ENCODE measurements at places on chromosomes 5 and 9.

- DNase-seq = no peak
Observed at GRCh38 chr5:151674626-151675610, 11.8 kb downstream of the SPARC start.

GRCh38 chr5:126837906-126838539 lies 61.1 kb downstream of the LMNB1 start:
- DNase-seq = no peak

DNA sequence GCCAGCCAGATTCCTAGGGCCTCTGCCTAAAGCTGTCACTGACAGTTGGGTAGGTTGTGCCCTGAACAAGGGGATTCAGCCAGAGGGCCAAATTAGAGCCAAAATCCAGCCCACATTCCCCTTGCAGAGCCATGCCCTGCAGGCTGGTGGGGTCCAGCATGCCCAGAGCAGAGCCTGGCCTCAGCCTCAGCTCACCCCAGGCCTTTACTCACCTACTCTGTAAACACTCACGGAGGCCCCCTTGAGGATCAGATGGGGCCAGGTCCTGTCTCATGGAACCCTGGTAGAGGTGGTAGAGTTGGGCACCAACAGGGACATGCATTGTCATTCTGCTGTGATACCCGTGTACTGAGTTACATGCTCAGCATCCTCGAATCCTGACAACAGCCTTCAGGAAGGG lies 74.9 kb downstream of the LMX1B start:
- no peak for DNase-seq

GRCh38 chr5:127203818-127204217 lies 86.8 kb upstream of the MEGF10 start:
- DNase-seq = no peak

DNA sequence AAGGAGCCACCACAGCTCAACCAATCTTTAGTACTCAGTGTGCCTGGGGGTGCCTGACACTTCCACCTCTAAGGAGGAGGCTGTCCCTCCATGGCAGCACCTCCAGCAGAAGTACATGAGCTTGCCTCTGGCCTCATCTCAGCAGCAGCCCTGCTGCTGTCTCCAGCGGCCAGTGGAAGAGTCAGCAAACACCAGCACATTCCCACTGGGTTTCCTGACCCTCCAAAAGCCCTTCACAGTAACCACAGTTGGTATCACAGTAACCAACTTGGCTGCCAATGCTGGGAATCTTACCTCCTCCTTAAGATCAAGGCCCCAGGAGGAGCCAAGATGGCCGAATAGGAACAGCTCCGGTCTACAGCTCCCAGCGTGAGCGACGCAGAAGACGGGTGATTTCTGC lies 29.4 kb downstream of the FSTL4 start:
- DNase-seq = no peak

GRCh38 chr9:101465326-101465915 lies 29.8 kb upstream of the ALDOB start:
- DNase-seq = no peak

DNA sequence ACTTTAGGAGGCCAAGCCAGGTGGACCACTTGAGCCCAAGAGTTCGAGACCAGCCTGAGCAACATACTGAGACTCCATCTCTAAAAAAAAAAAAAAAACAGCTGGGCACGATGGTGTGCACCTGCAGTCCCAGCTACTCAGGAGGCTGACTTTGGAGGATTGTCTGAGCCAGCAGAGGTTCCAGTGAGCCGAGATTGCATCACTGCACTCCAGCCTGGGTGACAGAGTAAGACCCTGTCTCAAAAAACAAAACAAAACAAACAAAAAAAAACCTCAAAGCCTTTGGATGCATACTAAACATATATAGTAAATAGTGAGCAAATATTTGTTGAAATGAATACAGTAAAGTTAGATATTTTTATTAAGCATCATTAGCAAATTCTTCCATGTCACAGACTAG lies 5.3 kb downstream of the SLC35D2 start:
- DNase-seq = no peak

DNA sequence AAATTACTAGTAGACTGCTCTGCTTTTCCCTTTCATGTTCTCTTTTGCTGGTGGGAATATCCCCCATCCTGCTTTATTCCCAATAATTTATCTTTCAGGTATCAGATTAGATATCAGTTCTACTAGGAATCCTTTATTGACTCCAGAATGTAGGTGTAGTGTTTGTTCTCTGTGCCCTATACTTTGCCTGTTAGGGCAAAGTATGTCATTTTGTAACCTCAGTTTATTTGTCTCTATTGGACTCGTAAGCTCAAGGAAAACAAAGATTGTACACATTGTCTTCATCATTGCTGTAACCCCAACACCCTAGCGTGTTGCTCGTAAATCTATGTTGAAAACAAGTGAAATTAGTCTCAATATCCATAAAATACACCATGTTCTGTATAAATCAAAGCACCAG lies 190.5 kb downstream of the COMMD10 start:
- no peak for DNase-seq

GRCh38 chr5:149235841-149236240 lies 35.8 kb upstream of the AFAP1L1 start:
- no peak for DNase-seq

GRCh38 chr9:85200726-85201404 lies 531.3 kb downstream of the NTRK2 start:
- DNase-seq = no peak

DNA sequence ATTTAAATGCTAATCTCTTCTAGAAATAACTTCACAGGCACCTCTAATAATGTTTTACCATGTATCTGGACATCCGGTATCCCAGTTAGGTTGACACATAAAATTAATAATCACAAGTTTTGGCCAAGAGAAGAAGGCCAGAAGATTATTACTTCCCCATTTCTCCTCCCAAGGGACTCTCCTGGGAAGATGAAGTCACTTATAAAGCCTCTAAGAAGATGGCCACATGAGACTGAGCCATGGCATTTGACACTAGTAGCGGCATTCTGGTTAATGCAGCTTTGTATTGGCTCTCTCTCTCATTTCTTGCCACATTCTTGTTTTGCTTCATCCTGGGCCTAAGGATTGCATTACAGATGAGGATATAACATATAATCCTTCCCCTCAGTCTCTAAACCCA lies 34.5 kb upstream of the RASA1 start:
- DNase-seq = no peak

DNA sequence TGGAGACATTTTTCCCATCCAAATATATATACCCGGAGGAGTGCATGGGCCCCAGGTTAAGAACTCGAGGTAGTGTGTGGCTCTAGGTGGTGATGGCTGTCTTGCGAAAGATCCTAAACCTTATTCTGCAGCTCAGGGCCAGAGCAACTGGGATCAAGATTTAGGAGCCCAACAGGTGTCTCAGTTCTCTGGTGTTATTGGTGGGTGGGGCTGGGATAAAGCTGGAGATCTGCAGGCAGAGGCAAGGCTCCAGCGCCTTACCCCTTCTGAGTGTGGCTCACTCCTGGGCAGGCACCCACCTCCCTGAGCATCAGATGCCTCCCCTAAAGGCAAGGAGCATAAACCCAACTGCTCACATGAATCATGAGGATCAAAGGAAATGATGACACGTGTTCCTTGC lies 11.2 kb downstream of the UBE2QL1 start:
- DNase-seq = no peak

GRCh38 chr9:123420592-123421111 lies 64.7 kb downstream of the CRB2 start:
- DNase-seq = no peak

GRCh38 chr5:113320273-113320780 lies 114.5 kb downstream of the TSSK1B start:
- DNase-seq = no peak

GRCh38 chr9:99478469-99479027 lies 256.5 kb downstream of the SEC61B start:
- no peak for DNase-seq

DNA sequence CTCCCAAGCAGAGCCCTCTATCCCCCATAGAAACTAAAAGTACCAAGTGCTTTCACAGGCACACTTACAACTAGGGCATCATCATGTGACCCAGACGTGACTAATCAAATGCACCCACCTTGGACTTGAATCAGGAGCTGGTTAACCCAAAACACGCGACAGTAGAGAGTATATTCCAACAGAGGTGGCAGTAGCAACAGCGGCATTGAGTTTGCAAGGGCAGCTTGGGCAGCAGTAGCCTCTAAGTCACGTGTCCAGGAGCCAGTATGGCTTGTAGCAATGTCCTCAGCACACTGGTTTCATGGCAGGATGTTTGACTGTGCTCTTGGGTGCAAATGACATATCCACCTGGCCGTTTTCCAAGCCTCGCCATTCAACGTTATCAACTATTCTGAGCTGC lies 73.4 kb upstream of the DNAH5 start:
- no peak for DNase-seq

DNA sequence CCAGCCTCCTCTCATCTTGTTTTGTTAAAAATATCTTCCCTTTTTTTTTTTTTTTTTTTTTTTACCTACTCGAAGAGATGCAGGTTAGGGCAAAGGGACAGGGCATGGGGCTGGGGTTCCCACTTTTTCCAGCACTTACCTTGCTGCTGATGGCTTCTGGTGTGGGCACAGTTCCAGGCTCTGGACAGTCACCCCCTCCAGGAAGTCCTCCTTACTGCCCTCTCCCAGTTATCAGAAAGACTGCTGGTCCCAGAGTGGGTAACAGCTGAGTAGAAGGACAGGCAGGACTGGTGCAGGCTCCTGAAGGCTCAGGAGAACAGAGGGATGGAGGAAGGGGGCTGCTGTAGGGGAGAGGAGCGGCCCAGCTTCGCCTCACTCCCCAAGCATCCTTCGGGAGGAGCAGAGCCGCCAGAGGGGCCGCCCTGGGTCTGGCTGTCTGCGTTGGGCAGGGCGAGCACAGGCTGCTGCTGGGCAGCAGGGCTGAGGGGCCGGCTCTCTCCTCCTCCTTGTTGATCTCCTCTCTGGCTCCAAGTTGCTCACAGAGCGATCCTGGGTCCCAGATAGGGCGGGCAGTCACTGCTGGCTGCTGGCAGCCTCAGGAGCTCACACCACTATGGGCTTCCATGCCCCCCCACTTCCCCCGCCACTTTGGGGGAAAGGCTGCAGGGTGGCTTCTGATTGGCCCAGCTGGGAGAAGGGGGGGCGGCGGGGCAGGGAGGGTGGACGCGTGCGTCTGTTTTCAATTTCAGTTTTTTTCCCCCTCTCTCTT lies at the start of gene PDGFRB:
PDGFRB (minus strand) TSS at position 588 of the 769 bp plus-strand sequence. CDS start 18,798 bp downstream, outside the sequence.
- DNase-seq = peak; percentile 39

DNA sequence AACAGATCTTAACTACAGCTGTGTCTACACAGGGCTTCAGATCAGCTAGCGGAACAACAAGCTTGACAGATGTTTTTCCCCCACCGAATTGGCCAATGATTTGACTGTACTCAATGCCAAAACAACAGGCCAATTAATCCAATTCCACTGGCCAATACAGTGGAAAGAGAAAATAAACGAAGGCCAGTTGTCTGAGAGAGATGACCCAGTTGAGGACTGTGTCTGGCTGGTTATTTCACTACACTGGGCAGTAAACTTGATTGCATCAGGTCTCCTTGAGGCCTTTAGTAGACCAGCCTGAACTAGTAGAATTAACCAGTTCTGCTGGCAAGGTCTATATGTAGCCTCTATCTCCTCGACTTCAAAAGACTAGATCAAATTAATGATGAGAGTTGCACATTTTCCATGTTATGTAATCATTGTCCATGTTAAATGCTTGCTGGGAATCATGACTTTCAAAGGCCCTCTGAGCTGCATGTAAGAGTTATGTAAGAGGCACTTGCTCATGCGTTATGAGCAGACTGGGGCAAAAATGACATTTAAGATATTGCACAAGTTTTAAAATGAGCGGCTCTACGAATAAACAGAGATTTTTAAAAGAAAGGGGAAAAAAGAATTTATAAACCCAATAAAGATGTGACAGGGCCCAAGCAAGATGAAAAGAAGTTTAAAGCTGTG lies 28.3 kb downstream of the SMIM23 start:
- no peak for DNase-seq

DNA sequence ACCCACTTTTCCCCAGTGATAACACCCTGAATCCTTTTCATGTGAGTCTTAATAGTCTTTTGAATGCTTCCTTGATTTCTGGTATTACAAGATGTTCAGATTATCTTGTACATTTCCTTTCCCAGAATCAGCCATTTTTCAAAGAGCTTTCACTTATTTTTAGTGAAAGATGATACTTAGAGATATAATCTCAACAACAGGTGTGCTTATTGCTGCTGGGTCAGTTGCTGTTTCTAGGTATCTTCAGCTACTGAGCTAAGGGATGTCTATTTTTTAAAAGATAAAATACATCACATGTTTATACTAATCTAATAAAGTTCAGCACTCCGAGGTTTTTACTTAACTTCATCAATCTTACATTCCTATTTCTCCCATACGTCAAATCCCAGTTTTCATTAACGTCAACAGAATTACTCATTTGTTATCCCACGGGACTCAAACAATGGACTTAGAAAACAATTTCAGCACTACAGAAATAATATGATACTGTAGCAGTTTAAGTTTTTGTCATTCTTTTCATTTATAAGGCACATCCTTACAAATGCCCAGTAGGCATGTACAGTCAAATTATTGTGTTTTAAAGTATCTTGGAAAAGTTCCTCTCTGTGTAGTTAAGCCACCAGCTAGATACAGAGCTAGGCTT lies 9.0 kb downstream of the PCDHAC1 start:
- no peak for DNase-seq

DNA sequence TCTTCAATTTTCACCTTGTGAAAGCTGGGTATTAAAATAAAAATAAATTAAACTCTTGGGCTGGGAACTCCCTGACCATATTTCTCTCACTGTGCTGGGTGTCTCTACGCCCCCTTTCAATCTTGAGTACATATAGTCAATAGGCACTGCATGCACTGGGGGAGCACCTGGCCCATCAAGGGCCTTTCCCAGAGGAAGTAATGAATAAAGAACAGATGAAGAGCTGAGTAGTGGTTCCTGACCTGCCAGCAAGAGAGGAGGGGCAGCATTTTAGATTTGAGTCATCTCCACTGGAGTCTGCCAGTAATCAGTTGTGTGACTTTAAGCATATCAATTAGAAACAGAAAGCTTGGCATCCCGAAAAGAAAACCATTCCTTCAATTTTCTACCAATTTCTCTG lies 6.2 kb downstream of the MAPKAP1 start:
- peak; percentile 19 for DNase-seq

GRCh38 chr5:96220610-96221390 lies 212.2 kb downstream of the PCSK1 start:
- no peak for DNase-seq

GRCh38 chr5:176979669-176980068 lies 26.9 kb downstream of the UIMC1 start:
- no peak for DNase-seq

GRCh38 chr9:121357011-121357410 lies 13.0 kb downstream of the STOM start:
- DNase-seq = no peak

DNA sequence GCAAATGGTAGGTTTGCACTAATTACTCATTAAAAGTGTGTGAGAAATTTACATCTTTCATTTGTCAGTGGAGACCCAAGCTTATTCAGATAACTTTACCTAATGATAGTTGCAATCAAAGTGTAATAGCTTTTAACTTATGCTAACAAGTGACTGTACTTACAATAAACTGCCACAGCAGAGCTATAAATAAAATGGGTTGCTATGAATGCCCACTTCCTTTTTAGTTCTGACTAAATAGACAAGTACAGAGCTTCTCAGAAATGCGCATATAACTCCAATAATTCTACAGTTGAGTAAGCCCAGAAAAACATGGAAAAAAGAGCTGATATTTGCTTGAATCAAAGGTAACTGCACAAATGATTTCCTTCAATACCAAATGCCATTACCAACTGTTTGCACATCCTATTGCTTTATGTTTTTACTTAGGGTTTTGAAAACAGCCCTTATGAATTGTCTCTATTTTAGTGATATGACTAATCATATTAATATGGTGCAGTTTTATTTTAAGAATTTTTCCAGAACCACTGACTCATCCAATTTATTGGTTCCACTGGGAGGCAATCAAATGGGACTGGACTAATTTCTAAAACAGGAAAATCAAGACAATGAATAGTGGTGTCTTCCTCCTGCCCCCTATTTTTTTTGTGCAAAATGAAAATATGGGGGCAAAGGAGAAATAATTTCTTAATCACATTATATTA lies 84.1 kb downstream of the PPP2R2B start:
- no peak for DNase-seq
